IMR-90 (cell line): ENCODE measurements at places on chromosomes 2 and 18.

DNA sequence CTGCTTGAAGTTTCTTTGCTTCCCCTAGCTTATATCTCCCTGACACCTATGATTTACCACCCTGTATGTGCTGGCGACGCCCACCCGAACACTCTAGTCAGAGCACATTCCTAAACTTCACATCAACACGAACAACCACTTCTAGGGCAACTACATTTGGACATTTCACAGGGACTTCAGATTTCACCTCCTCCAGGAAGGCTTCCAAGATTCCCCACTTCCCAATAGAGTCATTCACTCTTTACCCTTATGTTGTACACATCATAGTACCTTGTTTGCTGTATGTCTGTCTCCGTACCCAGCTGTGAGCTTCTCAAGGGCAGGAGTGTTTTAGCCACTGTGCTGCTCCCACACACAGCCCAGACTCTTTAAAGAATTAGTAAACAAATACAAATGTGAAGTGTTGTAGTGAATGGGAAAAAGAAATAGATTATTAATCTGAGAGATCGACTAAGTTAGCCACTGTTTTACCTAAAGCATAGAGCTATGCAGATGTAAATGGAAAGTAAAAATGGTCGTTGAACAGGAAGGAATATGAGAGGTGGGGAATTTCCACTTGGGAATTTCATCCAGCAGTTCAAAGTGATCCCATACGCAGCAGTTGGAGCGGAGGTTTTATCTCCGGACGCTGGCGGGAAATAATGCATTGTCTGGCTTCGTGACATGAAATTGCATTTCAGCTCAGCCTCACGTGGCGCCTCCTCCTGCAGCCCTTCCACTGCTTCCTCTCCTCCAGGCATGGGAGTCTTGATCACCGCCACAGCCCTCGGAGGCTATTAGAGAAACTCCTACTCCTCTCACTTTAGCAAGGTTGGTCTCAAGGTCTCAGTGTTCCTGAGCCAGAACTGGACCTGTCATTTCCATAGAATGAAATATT, 233.4 kb upstream of the COPS8 start:
- DNase-seq = no peak

DNA sequence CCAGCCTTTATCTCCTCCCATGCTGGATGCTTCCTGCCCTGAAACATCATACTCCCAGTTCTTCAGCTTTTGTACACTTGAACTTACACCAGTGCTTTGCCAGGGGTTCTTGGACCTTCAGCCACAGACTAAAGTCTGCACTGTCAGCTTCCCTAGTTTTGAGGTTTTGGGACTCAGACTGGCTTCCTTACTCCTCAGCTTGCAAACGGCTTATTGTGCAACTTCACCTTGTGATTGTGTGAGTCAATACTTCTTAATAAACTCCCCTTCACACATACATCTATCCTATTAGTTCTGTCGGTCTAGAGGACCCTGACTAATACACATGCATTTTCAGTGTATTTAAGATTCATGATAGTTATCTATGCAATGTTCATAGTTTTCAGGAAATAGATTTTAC, 35.8 kb upstream of the ZNF804A start:
- peak; percentile 19 for DNase-seq

GRCh38 chr2:231568785-231569435, 23.8 kb upstream of the TEX44 start:
- no peak for DNase-seq

- DNase-seq = peak; percentile 33
These were observed 10.0 kb upstream of the GCA start for GRCh38 chr2:162333968-162334367.

DNA sequence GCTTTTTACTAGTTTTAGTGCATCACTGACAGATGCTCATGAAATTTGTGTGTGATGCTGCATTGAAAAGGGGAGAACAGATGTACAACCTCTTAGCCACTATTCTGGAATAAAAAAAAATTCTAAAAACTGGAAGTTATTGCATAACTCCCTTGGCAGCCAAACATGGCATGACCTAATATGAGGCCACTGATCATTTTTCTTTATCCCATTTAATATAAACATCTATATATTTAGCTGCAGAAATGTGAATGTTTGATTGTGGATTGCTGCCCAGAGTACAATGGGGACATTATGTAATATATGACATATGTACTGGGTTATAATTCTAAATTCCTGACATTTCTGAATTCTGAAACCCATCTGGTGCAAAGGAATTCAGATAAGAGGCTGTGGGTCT, 86.5 kb downstream of the CDCA7 start:
- peak; percentile 17 for DNase-seq

GRCh38 chr2:100235098-100235497, 87.2 kb downstream of the LONRF2 start:
- DNase-seq = peak; percentile 33
